Astrocyte (in vitro differentiated cells and primary cell): ENCODE measurements at places on chromosomes 16 and 17.

- no peak for DNase-seq
Observed at GRCh38 chr16:6510261-6510660, 822.4 kb upstream of the RBFOX1 start.

DNA sequence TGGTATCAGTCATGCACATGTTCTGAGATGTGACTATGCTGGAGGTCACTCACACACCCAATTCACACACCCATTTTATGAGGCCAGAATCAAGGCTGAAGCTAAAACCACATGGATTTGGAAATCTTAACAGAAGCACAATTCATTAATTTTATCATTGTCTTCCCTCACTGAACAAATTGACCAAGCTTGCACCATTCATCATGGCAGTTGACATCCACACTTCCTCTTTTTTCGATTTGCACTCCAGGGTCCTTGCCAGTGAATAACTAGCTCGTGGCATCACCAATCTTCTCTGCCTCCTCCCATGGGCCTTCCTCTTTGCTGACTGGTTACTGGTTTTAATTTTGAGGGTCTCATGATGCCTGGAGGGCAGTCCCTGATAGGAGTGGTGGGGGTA, 123.0 kb upstream of the ASIC2 start:
- no peak for DNase-seq

- DNase-seq = peak; percentile 91
Observed at GRCh38 chr17:59845595-59846393, 46.9 kb downstream of the TUBD1 start.

- DNase-seq = no peak
Observed at GRCh38 chr17:82134101-82134500, 36.1 kb upstream of the FASN start.

- DNase-seq = no peak
Observed at GRCh38 chr17:50337956-50338355, 8.0 kb upstream of the XYLT2 start.

DNA sequence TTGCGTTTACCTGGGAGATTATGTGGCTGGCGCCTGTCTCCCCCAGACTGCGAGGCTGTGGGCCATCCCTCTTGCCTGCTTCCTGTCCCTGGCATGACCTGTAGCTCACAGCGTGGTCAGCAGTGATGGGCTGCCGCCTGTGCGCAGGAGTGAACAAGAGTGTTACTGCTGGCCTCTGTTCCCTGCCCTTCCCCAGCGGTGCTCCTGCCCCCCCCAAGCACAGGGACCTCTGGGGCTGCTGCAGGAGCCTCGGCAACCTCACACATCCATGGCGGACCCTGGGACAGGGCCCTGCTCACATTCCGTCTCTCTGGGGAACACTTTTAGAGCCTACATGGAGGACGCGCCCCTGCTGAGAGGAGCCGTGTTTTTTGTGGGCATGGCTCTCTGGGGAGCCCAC, 10.6 kb downstream of the TSC2 start:
- DNase-seq = no peak

GRCh38 chr16:79911660-79912059, 311.1 kb upstream of the MAF start:
- DNase-seq = no peak

DNA sequence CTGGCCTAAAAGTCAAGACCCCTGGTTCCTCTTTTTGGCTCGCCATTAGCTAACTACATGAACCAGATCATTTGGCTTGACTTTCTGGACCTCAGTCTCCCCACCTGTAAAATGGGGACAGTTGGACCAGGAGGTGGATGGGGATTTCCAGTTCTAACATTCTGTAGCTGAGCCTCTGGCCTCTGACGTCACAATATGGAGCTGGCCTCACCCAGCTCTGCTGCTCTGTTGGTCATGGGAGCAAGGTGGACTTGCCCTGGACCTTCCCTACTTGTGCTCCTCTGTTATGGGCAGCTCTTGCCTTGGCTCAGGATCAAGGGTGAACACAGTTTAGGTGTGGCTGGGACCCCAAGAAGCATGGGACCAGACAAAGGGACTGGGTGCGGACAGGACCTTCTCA, 16.5 kb upstream of the KCNH6 start:
- DNase-seq = no peak

DNA sequence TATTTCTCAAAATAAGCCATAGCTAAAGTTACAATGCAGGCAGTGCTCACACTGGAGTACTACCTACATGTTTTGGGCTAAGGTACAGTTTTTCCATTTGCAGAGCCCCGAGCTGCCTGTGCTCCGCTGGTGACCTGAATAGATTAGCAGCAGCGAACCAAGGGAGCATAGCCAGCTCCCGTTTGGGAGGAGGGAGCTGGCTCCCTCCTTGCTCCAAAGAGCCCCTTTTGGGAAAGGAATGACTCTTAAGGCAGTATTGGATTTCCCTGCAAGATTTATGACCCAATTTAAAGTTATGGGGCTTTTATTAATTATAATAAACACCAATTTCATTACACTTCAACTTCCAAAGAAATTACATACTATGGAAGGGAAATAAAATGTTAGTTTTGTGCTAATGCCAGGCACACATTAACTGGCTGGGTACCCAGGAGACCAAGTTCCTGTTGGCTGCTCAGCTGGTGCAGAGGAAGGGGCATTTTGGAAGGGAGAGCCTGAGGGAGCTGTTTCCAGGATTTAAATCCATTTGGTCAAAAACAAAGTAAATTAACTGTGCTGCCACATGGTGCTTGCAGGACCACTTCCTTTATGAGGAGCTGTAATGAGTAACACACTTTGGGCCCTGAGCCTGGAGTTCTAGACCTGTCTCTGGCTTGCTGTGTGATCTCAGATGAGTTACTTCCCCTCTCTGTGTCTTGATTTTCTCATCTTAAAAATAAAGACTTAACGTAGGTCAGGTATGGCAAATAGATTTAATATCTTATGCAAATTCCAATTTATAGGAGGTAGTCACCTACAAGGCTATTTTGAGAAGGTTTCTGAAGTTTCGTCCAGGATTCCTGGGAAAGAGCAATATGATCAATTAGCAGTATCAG, 362.1 kb upstream of the CCL2 start:
- no peak for DNase-seq

GRCh38 chr17:70119545-70119944, 44.5 kb downstream of the KCNJ16 start:
- no peak for DNase-seq

DNA sequence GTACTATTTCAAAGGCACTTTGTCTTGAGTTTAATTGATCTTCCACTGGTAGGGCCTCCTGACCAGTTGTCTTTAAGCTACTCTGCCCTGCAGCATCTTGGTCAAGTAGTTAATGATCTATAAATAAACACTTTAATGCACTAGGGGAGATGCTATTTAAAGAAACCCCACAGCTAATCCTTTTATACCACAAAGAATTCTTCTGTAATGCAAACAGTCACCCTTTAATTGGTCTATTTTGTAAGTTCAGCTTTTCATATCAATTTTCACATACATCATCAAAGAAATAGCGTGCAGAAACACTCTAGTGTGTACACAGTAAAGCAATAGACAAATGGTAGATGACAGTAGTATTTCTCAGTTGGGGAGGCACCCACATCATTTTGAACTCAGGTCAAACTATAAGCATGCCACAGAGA, 70.3 kb downstream of the PMP22 start:
- peak; percentile 11 for DNase-seq

DNA sequence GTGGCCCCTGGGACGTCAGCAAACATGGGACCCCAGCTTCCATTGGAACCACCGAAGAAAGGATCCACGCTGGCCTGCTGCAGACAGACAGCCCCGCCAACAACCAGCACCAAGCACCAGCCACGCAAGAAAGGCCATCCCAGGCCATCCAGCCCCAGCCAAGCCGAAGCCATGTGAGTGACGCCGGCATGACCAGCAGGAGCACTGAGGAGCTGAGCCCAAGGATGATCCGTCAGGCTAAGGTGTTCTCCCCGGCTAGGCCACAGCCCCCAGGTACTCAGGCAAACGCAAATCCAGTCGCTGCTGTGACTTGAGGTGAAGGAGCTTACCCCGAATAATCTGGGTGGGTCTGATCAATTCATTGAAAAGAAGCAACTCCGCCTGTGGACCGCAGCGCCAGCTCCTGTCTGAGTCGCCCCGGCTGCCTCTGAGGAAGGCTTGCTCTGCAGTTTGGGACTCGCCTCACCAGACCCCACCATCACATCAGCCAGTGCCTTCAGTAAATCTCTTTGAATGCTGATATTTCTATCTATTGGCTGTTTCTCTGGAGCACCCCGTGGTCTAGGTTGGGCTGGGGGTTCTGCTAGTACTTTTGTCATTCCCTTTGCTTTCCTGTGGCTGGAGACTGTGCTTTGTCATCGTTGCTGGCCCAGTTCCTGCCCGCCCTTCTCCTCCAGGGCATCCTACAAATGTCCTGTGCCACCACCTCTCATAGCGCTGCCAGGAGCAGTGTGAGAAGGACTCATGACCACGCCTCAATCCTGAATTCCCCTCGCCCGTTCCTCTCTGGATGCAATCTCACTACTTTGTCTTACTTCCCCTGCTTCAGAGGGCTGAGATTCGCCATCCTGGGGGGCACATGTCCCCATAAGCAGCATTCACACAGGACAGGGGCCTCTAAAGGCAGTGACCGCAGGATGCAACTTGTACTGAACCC, 8.1 kb upstream of the CBX2 start:
- DNase-seq = no peak

- no peak for DNase-seq
Observed at GRCh38 chr17:16916557-16916920, 55.4 kb downstream of the TNFRSF13B start.

DNA sequence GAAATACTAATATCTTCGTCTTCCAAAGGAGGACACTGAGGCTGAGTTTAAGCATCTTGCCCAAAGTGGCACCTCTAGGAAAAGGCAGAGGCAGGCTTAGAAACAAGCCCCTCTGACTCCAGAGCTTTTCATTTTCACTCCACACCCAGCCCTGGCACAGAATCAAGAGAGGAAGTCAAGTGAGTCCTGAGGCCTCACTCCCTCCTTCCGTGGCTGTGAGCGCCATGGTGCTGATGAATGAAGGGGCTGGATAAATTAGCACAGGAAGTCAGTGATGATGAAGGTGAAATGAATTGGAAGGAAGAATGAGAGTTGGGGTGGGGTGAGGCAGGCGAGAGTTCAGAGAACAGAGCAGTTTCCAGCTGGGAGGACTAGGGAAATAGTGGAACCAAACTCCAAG, 179.3 kb downstream of the TMEM132E start:
- DNase-seq = no peak

DNA sequence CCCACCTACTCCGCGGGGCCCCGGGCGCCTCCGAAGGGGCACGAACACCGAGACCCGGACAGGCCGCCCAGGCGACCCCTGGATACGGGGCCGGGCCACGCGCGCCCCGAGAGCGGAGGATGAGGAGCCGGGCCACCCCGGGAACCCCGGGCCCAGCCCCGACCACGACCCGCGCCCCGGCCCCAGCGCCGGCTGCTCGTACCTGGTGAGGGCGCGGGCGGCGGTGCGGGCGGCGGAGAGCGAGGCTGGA, 192 bp downstream of the FASN start:
- DNase-seq = no peak

DNA sequence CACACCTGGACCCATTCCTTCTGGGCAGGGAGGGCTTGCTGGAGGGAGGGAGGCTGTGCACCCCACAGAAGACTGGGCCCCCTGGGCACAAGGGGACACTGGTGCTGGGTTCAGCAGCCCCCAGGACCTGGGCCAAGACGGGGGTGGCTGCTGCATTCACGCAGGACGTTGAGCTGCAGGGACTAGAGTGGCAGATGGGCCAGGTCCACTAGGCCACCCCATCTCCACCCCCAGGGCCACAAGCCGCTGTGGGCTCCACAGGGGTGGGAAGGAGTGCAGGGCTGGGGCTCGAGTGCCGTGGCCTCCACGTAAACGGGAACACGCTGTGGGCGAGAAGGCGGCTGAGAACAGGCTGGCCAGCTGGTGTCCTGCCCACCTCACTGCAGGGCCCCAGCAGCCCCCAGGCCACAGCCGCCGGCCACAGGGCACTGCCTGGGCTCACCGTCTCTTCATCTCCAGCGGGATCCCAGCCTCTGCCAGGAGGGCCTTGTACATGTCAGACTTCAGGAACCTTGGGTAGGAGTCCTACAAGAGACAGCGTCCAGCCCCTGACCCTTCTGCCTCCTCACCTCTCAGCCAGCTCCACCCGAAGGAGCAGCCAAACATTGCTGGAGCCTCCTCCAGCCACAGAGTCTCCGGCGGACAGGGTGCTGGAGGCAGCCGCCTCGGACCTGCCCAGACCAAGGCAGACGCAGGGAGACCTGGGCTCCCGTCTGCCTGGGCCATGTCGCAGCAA, 6.5 kb downstream of the RGS11 start:
- no peak for DNase-seq
